ENCODE measurements at places on chromosomes 16 and 17. TPM values are rescaled to one million over a fixed set of nuclear protein-coding genes. Genes with fewer than 3 reads are reported as not detected.

- H3K4me1 ChIP-seq: no peaks in the 10 kb centered on the region
- H3K36me3 ChIP-seq: no peaks in the 10 kb centered on the region
- H3K4me3 ChIP-seq: no peak overlapping the region
Measured at GRCh38 chr16:55252577-55252976, 71.4 kb upstream of the IRX6 start.

DNA sequence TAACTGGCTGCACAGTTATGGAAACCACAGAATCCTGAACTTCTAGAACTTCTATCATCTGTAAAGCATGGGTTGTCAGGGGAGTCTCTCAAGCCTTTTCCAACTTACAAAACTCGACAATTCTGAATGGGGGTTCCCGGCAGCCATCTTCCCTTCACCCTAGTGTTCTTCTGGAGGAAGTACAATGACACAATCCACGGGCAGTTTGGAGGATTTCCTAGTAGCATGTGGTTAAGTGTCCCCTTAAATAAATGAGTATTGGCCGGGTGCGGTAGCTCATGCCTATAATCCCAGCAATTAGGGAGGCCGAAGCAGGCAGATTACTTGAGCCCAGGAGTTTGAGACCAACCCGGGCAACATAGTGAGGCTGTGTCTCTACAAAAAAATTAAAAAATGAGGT is 2.1 kb downstream of the SLC16A6 start:
- no peaks in the 10 kb centered on the region for H3K36me3 ChIP-seq
- no peaks in the 10 kb centered on the region for H3K4me1 ChIP-seq
- no peak overlapping the region for H3K27ac ChIP-seq
- H3K27me3 ChIP-seq: no peaks in the 10 kb centered on the region
- H3K4me3 ChIP-seq: no peak overlapping the region
- no peak for DNase-seq

DNA sequence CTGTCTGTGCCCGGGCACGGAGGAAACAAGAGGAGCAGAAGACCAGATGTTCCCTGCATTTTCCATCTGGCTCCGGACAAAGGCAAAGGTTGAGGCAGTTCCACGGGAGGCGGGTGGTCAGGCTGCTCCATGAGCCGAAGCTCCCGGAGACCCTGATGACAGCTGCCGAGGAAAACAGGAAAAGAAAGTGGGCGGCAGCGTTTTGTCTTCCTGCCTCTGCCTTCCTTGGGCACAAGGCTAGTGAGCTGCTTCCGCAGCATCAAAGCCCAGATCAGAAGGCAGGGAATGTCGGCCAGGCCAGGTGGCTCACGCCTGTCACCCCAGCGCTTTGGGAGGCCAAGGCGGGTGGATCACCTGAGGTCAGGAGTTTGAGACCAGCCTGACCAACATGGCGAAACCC is 16.2 kb downstream of the SLC43A2 start:
- no peak for DNase-seq
- no peak overlapping the region for H3K4me3 ChIP-seq
- no peaks in the 10 kb centered on the region for H3K4me1 ChIP-seq
- H3K36me3 ChIP-seq: no peaks in the 10 kb centered on the region
- no peaks in the 10 kb centered on the region for H3K27me3 ChIP-seq
- H3K27ac ChIP-seq: no peak overlapping the region

The KRTAP4-4 gene
- not detected for total RNA-seq

The WDR90 gene
- total RNA-seq: 5.7 TPM

- H3K4me1 ChIP-seq: no peaks in the 10 kb centered on the region
- peak overlapping the region; percentile 29 for H3K27ac ChIP-seq
- H3K4me3 ChIP-seq: no peak overlapping the region
- H3K36me3 ChIP-seq: no peaks in the 10 kb centered on the region
- H3K27me3 ChIP-seq: no peaks in the 10 kb centered on the region
- DNase-seq: no peak
Measured at GRCh38 chr17:60398227-60398959, 6.5 kb upstream of the USP32 start.

GRCh38 chr16:87855852-87856715 is 13.2 kb downstream of the SLC7A5 start:
- no peaks in the 10 kb centered on the region for H3K27me3 ChIP-seq
- no peaks in the 10 kb centered on the region for H3K4me1 ChIP-seq
- H3K36me3 ChIP-seq: peaks cover 4% of the 10 kb centered on the region

The MTMR4 gene
- 13.9 TPM for total RNA-seq

- H3K27me3 ChIP-seq: no peaks in the 10 kb centered on the region
- H3K27ac ChIP-seq: peak overlapping the region; percentile 62
- H3K4me3 ChIP-seq: no peak overlapping the region
- H3K36me3 ChIP-seq: no peaks in the 10 kb centered on the region
- H3K4me1 ChIP-seq: peaks cover 60% of the 10 kb centered on the region
Measured at GRCh38 chr17:81338274-81339190, 43.4 kb upstream of the SLC38A10 start.

- H3K4me1 ChIP-seq: no peaks in the 10 kb centered on the region
- H3K27ac ChIP-seq: no peak overlapping the region
- H3K27me3 ChIP-seq: no peaks in the 10 kb centered on the region
- no peak for DNase-seq
- H3K4me3 ChIP-seq: no peak overlapping the region
Measured at GRCh38 chr16:76183647-76184046, 93.6 kb upstream of the CNTNAP4 start.

- no peaks in the 10 kb centered on the region for H3K27me3 ChIP-seq
- DNase-seq: no peak
- no peaks in the 10 kb centered on the region for H3K4me1 ChIP-seq
Measured at GRCh38 chr16:12395268-12395667, 408.4 kb downstream of the CPPED1 start.

The EVI2B gene
- 11.3 TPM for total RNA-seq

- H3K4me3 ChIP-seq: no peak overlapping the region
- DNase-seq: no peak
- H3K4me1 ChIP-seq: no peaks in the 10 kb centered on the region
- H3K36me3 ChIP-seq: no peaks in the 10 kb centered on the region
- H3K27me3 ChIP-seq: no peaks in the 10 kb centered on the region
Measured at GRCh38 chr17:18958611-18959010, 6.6 kb downstream of the SLC5A10 start.

- H3K27me3 ChIP-seq: no peaks in the 10 kb centered on the region
- no peak overlapping the region for H3K4me3 ChIP-seq
- no peak overlapping the region for H3K27ac ChIP-seq
- H3K36me3 ChIP-seq: no peaks in the 10 kb centered on the region
- no peak for DNase-seq
Measured at GRCh38 chr16:74611721-74612120, 4.8 kb upstream of the GLG1 start.

GRCh38 chr16:89837014-89837546 is 8.8 kb downstream of the SPIRE2 start:
- no peak overlapping the region for H3K27ac ChIP-seq
- H3K4me3 ChIP-seq: no peak overlapping the region
- H3K36me3 ChIP-seq: no peaks in the 10 kb centered on the region
- H3K4me1 ChIP-seq: no peaks in the 10 kb centered on the region
- no peaks in the 10 kb centered on the region for H3K27me3 ChIP-seq

GRCh38 chr16:86584726-86585721 is 6.7 kb downstream of the FOXL1 start:
- H3K4me1 ChIP-seq: no peaks in the 10 kb centered on the region
- H3K27me3 ChIP-seq: peaks cover 3% of the 10 kb centered on the region
- H3K4me3 ChIP-seq: no peak overlapping the region
- peak overlapping the region; percentile 55 for H3K27ac ChIP-seq
- no peak for DNase-seq
- H3K36me3 ChIP-seq: no peaks in the 10 kb centered on the region

The RPH3AL gene
- 7.2 TPM for total RNA-seq

DNA sequence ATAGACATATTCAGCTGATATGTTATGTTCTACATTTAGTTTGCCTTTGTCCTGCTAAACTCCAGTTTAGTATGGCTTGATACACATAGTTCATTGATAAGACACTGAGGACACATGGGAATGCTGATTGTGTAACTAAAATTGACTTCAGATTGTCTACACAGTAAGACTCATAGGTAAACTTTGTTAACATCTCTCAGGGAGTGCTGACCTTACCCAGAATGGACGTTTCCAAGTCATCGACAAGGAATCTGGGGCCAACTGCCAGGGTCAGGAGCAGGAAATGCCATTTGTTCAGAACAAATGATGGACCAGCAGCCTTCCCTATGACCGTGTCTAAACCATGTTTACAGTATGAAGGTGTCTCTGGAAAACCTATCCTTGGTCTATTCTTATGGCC is 58.7 kb downstream of the DYNLRB2 start:
- no peak overlapping the region for H3K27ac ChIP-seq
- no peak overlapping the region for H3K4me3 ChIP-seq
- no peaks in the 10 kb centered on the region for H3K4me1 ChIP-seq

- H3K36me3 ChIP-seq: no peaks in the 10 kb centered on the region
- no peak overlapping the region for H3K27ac ChIP-seq
- no peak overlapping the region for H3K4me3 ChIP-seq
- no peaks in the 10 kb centered on the region for H3K4me1 ChIP-seq
- no peak for DNase-seq
Measured at GRCh38 chr16:82684256-82684655, 57.5 kb downstream of the CDH13 start.

GRCh38 chr17:17710728-17711541 is 29.7 kb downstream of the RAI1 start:
- peak overlapping the region; percentile 65 for H3K27ac ChIP-seq
- no peaks in the 10 kb centered on the region for H3K4me1 ChIP-seq
- no peaks in the 10 kb centered on the region for H3K36me3 ChIP-seq
- no peak for DNase-seq
- no peak overlapping the region for H3K4me3 ChIP-seq
- H3K27me3 ChIP-seq: no peaks in the 10 kb centered on the region

DNA sequence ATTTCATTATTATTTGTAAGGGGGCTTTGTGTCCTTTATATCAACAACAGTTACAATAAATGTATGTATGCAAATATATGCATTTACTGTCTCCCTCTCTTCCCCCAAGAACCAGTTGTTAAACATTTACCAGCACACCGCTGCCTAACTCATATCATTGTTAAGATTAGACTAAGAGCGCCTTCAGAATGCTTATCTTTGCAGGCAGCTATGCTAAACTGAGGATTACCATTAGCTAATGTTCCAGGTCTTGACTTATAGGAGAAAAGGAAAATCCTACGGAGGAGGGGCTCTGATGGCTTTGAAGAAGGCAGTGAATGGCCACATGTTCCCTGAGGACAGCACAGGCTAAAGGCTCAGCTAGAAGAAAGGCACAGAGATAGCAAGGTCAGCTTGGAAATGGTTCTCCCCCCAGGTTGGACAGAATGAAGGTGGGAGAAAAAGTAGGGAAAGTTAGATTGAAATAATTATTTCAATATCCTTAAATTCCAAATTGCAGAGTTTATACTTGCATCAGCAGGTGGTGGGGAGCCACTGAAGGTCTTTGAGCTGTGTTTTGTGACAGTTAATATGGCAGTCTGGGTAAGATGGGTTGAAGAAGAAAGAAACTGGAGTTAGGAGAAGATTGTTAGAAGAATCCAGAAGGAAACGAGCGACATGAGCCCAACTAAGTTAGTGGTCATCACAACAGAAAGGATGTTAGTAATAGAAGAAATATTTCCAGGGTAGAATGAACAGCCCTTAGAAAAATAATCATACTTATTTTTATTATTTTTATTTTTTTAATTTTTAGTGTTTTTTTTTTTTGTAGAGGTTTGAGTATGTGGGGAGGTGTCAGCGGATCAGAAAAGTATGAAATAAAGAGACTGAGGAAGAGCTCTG is 87.0 kb upstream of the MAF start:
- DNase-seq: no peak
- H3K4me1 ChIP-seq: no peaks in the 10 kb centered on the region
- no peak overlapping the region for H3K27ac ChIP-seq
- no peaks in the 10 kb centered on the region for H3K36me3 ChIP-seq
- H3K27me3 ChIP-seq: no peaks in the 10 kb centered on the region
- H3K4me3 ChIP-seq: no peak overlapping the region

GRCh38 chr17:73232587-73233373 is 28.9 kb downstream of the CPSF4L start:
- DNase-seq: no peak
- peak overlapping the region; percentile 94 for H3K27ac ChIP-seq
- peak overlapping the region; percentile 100 for H3K4me3 ChIP-seq
- H3K36me3 ChIP-seq: peaks cover 20% of the 10 kb centered on the region

DNA sequence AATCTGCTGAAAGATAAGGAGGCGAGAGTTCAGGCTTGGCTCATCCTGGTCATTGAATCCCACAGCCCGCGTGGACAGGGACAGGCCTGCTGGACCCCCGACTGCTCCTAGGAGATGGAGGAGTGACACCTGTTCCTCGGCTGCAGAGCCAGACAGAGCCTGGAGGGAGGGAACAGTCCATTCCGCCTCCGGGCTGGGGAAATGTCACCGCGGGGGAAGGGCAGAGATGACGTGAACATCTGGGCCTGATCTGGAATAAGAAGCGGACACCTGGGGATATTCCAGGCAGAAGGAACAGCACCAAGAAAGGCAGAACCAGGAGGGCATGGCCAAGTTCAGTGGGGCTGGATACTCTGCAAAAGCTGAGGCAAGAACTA is 1.5 kb downstream of the ZNF747 start:
- no peak overlapping the region for H3K27ac ChIP-seq
- no peaks in the 10 kb centered on the region for H3K27me3 ChIP-seq

- H3K36me3 ChIP-seq: peaks cover 42% of the 10 kb centered on the region
- H3K27ac ChIP-seq: peak overlapping the region; percentile 70
- H3K27me3 ChIP-seq: no peaks in the 10 kb centered on the region
- DNase-seq: no peak
- H3K4me1 ChIP-seq: no peaks in the 10 kb centered on the region
Measured at GRCh38 chr17:12743046-12743445, 46.3 kb upstream of the ARHGAP44 start.

DNA sequence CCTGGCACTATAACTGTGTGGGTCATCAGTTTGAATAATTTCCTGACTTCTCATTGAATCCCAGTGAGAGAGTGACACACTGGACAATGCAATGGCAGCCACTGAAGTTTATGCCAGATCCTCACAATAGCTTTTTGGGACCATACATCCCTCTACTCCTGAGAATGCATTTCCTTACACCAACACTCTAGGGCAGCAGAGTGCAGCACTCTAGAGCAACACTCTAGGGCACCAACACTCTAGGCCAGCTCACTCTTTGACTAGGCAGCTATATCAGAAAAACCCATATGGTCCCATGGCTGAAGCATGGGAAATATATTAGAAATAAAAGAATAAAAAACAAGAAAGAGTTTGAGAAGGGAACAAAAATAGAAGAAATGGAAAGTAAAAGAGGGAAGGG is 309.2 kb downstream of the MAP2K6 start:
- DNase-seq: no peak
- H3K27ac ChIP-seq: no peak overlapping the region
- H3K36me3 ChIP-seq: no peaks in the 10 kb centered on the region
- no peaks in the 10 kb centered on the region for H3K27me3 ChIP-seq
- no peaks in the 10 kb centered on the region for H3K4me1 ChIP-seq

DNA sequence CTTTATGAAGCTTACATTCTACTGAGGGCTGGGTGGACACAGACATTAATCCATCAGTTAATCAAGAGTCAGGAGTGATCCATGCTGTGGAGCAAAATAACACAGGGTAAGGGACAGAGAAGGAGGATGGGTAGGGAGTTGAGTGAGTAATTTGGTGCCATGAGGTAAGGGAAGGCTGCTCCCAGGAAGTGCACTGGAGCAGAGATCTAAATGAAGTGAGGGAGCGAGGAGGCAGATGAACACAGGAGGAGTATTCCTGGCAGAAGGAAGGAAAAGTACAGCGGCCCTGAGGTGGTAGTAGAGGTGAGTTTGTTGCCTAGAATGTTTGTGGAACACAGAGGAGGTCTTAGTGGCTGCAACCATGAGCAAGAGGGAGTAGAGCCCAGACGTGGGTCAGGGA is 34.8 kb downstream of the ASIC2 start:
- H3K27me3 ChIP-seq: no peaks in the 10 kb centered on the region
- H3K4me3 ChIP-seq: no peak overlapping the region
- no peaks in the 10 kb centered on the region for H3K4me1 ChIP-seq
- no peaks in the 10 kb centered on the region for H3K36me3 ChIP-seq

All from right atrium auricular region (tissue), 2 donors.